ENCODE measurements at places on chromosomes 5 and 9.

- DNase-seq, result peak; percentile 67
These were observed at the start of gene NCS1 for GRCh38 chr9:130172161-130172857. Gene NCS1, plus strand, starts transcription at chr9:130172404. Its CDS starts 260 bp downstream, at chr9:130172664.

GRCh38 chr9:90539286-90539685 is 103.3 kb downstream of the DIRAS2 start:
- no peak for DNase-seq

DNA sequence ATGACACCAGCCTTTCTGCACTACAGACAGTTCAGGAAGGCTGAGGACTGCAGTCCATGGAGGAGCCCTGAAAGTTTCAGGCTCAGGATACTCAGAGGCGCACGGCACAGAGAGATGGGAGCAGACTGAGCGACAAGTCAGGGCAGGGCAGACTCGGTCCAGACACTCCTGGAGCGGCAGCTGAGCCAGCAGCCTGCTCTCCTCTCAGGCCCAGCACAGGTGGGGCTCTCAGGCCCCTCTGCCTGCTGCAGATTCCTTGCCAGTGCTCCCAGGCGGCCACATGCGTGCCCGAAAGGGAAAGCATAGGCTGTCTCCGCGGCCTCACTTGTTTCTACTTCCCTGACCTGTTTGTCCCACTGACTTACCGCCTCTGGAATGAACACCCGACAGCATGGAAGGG is 228.3 kb downstream of the IRX2 start:
- DNase-seq, result no peak

DNA sequence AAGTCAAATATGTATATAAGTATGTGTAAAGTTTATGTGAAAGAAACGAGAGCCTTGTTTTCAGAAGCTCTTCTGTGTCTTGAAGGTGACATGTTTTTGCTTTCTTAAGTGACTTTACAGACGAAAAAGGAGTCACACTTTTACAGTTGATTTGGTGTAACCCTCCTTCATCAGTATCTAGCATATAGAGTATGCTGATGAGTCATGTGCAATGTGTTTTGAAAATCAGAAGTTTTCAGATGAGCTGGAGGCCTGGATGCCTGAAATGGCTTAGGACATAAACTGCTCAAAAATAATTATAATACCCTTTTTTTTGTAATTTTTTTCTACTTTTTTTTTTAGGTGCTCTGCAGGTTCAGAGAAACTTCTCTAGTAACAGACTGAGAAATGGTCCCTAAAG is 209.5 kb downstream of the CD180 start:
- peak; percentile 50 for DNase-seq

DNA sequence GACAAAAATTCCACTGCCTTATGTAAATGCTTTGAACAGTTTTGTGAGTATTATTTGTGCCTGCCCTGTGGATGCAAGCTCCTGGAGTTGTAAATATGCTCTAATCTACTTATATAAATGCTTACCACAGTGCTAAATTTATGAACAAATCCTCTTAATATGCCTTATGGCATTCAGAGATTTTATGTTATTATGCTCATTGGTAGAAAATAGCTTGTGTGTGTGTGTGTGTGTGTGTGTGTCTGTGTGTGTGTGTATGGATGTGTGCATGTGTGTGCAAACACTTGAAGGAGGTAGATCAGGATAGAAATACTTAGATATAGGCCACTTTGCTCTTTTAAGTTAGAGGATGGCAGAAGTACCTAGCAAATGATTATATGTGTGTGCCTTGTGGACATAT is 253.9 kb downstream of the TAF11L14 start:
- DNase-seq, result no peak

- DNase-seq, result no peak
These were observed 146.8 kb downstream of the LURAP1L start for GRCh38 chr9:12921621-12922020.

DNA sequence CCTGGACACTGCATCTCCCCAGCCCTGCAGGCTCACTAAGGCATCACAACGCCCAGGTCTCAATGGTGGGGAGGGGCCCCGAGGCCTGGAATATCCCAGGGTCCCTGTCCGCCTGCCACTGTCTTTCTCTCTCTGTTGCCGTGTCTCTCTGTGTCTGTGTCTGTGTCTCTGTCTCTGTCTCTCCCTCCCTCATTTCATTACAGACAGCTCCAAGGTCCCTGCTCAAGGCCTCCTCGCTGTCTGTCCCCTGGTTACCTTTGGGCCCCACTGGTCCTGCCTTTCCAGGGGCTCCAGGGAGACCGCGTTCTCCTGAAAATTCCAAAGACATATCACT is 3.2 kb downstream of the FCN1 start:
- DNase-seq, result no peak

DNA sequence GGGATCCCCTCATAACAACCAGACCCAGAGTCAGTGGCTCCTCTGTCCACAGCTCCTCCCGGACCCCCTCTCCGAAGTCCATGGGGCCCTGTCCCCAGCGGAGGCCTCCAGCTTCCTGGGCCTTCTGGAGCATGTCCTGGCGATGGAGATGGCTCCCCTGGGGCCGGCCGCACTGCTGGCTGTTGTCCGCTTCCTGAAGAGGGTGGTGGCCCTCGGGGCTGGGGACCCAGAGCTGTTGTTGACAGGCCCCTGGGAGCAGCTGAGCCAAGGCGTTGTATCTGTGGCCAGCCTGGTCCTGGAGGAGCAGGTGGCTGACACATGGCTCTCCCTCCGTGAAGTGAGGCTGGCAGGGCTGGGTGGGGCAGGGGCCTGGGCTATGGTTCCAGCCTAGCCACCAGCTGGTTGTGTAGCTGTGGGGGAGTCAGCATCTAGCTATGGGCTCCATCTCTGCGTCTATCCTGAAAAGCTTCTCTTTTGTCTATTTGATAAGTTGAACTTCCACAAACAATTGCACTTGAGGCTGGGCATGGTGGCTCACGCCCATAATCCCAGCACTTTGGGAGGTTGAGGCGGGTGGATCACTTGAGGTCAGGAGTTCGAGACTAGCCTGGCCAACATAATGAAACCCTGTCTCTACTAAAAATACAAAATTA is 4.7 kb downstream of the ADGRD2 start:
- DNase-seq, result no peak

GRCh38 chr5:139980765-139981164 is 62.3 kb downstream of the NRG2 start:
- DNase-seq, result no peak

- peak; percentile 71 for DNase-seq
These were observed 9.6 kb downstream of the TMOD1 start for GRCh38 chr9:97510797-97511654.

- DNase-seq, result no peak
These were observed 4.4 kb upstream of the CEMIP2 start for GRCh38 chr9:71772726-71773125.
